ENCODE measurements at places on chromosomes 13 and 19.

- DNase-seq = no peak
Measured at GRCh38 chr19:31120952-31121351, 228.3 kb downstream of the TSHZ3 start.

DNA sequence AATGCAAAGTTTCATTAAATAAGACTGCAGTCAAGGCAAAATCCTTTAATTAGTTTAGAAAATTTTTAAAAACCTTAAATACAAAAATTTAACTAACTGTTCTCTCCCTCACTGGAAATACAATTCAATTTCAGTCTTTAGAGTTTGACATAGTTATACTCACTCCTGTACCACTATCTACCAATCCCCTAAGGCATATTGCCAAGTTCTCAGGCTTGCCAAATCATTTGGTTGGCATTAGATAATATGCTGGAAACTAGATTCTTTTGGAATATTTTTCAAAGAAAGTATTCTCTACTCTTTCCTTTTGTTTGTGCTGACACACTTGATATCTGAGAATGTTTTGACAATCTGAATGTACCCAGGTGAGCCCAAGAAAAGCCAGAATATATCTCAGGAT, 77.2 kb downstream of the TSC22D1 start:
- DNase-seq = no peak

- no peak for DNase-seq
Measured at GRCh38 chr19:31659897-31660210, 310.6 kb upstream of the TSHZ3 start.

- DNase-seq = no peak
Measured at GRCh38 chr13:46520166-46520565, 32.8 kb upstream of the LRCH1 start.

DNA sequence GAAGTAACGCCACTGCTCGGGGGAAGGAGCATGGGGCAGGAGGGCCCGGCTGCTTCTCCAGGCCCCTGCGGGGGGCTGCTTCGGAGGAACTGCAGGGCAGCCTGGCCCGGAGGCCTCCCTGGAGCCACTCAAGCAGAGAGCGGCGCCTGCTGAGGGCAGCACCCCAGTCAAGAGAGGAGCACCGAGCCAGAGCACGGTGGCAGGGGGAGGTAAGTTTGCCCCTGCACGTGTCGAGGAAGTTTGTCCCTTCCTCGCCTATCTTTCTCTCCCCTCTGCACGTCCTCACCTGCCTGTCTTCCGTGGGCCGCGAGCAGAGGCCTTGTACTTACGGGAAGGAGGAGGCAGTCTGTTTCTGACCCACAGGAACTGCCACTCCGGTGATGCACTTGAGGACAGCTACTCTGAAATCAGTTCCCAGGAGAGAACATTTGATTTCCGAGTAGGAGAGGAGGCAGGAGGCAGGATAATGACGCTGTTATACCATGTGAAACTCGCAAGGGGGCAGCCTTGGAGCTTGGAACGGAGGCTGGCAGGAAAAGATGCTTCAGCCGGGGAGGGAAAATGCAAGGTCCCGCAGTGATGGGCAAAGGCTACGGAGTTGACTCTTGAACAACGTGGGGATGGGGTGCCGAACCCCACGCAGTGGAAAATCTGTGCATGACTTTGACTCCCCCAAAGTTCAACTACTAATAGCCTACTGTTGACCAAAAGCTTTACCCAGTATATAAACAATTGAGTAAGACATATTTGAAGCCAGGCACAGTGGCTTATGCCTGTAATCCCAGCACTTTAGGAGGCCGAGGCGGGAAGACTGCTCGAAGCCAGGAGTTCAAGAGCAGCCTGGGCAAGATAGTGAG, 5.0 kb downstream of the FFAR1 start:
- peak; percentile 74 for DNase-seq
